ENCODE measurements at places on chromosomes 6 and 20.

GRCh38 chr6:92150553-92150952 is 1268.8 kb downstream of the EPHA7 start:
- DNase-seq, result no peak

GRCh38 chr6:137080711-137081110 is 35.9 kb upstream of the IL20RA start:
- no peak for DNase-seq

GRCh38 chr20:34546751-34547181 is 11.8 kb upstream of the MAP1LC3A start:
- DNase-seq, result no peak

GRCh38 chr6:24396824-24397223 is 5.9 kb upstream of the MRS2 start:
- no peak for DNase-seq

DNA sequence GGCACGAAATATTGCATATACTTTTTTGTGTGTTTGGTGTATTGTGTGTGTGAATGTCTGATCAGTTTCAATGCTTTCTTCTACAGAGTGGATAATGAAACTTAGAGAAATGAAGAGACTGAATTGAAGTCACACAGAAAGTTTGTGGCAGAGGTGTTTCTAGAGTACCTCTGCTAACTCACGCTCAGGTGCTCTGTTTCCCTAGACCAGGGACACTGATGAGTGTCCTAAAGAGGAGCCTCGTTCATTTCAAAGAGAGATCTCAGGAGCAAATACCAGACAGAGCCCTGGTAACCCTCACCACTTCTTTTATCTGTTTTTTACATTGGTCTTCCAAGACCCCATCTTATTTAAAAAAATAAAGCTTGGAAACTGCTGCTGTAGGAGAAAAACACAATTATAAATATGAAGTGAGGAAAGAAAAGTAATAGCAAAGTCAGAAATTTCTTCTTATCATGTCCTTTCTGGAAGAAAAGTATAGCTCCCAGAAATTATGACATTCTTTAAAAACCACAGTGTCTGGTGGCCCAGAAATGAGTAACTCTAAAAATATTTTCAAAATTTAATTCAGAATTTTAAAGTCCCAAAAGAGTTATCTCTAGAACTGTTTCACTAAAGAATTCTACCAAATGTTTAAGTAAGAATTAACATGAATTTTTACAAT is 720.6 kb downstream of the RFPL4B start:
- no peak for DNase-seq

- DNase-seq, result no peak
Measured at GRCh38 chr6:56550301-56550700, 92.4 kb downstream of the DST start.

DNA sequence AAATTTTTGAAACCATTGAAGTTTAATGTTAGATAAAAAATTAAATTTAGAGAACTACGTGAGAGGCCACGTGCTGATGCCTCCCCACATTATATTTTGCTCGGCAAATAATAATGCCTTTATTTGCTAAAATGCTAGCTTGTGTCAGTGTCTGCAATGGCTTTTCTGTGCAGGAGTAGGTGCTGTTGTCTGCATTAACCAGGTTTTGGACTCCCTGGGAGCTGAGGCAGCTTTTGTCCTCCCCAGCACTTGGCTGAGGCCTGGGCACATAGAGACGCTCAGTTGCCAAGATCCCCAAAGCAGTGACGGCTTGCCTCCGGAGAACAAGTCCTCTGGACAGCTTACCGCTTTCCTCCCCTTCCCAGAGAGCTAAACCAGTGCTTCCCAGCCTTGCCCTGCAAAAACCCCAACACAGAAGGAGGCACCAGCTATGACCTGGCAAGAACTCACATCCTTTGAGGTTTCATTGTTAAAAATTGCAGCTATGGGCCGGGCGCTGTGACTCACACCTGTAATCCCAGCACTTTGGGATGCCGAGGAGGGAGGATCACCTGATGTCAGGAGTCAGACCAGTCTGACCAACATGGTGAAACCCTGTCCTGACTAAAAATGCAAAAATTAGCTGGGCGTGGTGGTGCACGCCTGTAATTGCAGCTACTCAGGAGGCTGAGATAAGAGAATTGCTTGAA is 59.9 kb downstream of the KAT14 start:
- DNase-seq, result no peak

- no peak for DNase-seq
Measured at GRCh38 chr20:20872428-20872827, 160.0 kb upstream of the RALGAPA2 start.

GRCh38 chr6:155014670-155015300 is 19.7 kb downstream of the TIAM2 start:
- DNase-seq, result no peak

GRCh38 chr6:149342525-149342924 is 25.0 kb downstream of the TAB2 start:
- DNase-seq, result no peak

DNA sequence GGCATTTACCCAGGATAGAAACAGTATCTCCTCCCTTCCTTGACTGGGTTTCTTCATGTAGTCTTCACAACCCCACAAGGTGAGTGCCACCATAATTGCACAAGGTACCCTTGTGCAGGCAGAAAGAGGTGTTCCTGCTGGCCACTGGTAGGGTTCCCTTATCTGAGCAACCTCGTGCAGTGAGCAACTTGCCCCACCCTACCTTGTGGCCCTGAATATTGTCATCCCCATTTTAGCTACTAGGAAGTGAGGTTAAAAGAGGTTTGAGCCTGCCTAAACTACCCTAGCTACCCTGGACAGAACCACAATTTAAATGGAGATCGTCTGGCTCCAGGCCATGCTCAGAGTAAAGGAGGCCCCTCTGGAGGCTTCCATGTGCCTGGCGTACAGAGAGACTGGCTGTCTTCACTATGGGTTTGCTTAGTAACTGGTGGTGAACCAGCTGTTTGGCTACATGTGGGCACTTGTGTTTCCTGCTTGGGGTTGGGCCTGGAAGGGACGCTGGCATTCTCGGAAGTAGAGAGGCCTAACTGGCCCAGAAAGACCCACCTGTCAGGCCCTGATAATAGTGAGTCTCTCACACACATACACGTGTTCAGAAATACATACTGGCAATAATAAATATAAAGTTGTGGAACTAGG is 148.8 kb downstream of the LRFN2 start:
- no peak for DNase-seq

GRCh38 chr6:118709859-118710350 is 58.5 kb upstream of the CEP85L start:
- no peak for DNase-seq

DNA sequence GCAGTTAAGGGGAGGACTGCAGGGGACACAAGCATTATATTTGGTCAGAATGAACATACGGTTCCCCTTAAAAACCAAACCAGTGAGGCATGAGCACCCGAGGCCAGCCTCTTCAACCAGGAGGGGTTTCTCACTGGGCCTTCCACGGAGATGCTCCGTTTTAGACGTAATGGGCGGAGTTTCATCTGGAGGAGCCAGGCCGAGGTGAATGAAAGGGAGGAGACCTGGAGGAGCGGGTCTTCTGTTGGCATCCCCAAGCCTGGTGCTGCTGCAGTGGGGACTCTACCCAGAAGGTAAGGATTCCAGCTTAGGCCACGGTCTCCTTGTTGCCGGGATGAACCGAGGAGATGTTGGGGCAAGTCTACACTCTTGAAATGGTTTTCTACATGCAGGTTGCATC is 47.4 kb downstream of the ADNP start:
- no peak for DNase-seq

DNA sequence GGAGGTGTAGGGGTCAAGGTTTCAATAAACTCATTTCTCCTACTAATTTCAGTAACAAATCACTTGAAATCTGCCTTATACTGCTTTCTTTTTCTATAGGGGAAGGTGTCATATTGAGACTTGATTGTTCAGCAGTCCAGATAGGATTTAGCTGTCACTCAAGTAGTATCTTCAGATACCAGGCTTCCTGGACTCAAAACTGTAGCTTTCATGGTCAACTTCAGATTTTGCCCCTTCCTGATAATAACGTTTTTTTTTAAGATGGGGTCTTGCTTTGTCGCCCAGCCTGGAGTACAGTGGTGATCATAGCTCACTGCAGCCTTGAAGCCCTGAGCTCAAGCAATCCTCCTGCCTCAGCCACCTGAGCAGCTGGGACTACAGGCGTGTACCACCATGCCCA is 77.8 kb downstream of the JAG1 start:
- DNase-seq, result no peak

DNA sequence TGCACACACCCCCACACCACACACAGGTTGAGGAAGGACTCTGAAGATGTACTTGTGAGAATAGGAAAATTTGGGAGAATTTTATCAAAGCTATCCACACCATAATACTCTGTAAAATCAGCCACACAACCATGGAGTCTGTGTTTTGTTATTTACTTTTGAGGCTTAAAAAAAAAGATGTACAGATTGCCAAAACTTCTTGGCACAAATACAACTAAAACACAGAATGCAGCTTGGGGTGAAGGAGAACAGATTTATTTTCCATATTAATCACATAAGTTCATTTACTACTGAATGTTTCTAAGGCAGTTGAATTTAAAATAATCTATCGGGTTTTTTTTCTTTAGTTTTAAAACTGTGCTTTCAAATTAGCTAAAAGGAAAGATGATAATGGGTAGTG is 32.8 kb upstream of the KCNQ5 start:
- no peak for DNase-seq

DNA sequence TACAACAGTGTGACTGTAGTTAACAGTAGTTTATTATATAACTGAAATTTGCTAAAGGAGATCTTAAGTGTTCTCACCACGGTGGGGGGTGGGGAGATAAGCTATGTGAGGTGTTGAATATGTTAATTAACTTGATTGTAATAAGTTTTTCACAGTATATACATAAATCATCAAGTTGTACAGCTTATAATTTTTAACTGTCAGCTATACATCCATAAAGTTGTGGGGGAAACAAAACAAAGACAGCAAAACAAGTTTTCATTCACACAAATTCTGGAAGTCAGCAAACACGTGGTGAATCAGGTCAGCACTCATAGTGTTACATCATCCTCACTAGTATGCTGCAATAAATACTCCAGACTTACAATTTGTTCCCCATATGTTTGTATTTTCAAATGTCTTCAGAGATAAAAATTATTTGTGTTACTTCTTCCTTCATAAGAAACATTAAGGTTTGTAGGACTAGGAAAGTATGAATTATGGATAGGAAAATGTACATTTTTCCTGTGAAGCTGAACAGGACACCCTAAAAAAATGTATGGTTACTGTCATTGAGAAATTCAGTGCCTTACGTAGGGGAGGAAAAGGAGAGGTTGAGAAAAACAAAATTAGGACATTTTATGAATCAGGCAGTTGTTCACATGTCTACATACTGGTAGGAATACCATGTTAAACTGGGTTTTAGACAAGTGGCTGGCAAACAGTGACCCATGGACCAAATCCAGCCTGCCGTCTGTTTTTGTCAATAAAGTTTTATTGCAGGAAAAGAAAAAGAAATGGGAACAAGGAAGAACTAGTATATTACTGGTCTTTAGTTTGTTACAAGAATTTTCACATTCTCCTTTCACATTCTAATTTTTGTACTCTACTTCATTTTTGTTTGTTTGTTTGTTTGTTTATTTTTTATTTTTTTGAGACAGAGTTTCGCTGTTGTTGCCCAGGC is 6.0 kb downstream of the SUMO4 start:
- no peak for DNase-seq

- DNase-seq, result no peak
Measured at GRCh38 chr20:50406610-50407136, 103.5 kb upstream of the PTPN1 start.

DNA sequence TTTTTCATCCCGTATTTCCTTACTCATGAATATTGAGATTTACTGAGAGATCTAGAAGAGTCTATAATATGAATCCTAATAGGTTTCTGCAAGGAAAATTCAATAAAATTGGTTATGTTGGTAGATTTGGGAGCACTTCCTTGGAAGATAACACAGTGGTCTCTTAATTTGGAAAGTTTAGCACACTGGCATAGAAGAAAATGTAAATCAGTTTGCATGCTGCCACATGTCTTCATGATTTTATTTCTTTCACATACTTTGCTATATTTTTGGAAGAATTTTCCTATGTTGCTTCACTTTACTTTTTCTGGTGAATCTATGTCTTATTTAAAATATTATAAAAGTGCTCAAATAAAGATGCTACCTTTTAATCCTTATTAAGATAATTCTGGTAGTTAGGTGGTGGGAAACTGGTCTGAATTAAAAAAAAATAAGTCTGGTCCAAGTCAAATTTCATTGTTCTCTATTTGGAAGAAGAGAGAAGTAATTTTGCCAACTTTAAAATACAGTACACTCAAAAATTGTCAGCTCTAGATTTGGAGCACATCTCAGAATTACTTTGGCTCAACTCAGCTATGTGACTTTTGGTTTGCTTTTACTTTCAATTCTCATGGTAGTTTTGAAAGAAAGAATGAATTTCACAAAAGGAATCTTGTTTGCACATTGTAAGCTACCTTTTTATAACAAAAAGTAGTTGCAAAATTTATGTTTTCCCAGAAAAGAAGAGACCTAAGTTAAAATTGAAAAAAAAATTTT is 197.3 kb downstream of the CENPW start:
- DNase-seq, result no peak

DNA sequence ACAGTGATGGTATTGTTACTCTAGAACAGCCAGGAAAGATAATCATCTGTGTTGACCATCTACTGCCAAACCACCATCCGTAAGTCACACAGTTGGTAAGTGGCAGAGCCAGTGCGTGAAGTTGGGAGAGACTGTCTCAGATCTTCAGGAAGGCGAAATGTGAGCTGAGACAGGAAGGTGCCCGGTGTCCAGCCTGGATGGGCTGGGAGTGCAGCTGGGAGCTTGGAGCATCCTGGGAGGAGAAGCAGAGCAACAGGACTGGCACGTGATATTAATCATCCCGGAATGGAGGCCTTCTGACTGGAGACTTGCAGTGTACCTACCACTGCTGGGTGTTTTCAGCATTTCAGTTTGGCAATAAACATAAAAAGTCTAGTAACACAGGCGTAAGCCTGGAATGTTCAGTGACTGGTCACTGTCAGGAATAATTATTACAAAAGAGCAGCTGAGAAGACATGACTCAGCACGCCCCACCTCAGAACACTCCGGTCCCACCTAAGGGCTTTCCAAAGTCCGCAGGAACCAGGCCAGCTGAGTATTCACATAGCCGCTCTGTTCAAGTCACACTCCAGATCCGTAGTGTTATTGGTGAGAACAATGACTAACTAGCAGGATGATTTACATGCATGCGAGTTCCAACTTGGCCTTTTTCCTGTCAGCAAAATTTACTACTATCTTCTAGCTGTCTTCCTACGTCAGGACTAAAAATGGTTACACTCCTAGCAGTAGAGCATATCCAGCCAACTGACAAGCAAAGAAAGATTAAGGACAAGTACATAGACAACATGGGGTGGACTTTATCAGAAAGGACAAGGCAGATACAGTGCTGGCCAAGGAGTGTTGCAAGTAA is 45.1 kb upstream of the PNRC1 start:
- DNase-seq, result no peak

DNA sequence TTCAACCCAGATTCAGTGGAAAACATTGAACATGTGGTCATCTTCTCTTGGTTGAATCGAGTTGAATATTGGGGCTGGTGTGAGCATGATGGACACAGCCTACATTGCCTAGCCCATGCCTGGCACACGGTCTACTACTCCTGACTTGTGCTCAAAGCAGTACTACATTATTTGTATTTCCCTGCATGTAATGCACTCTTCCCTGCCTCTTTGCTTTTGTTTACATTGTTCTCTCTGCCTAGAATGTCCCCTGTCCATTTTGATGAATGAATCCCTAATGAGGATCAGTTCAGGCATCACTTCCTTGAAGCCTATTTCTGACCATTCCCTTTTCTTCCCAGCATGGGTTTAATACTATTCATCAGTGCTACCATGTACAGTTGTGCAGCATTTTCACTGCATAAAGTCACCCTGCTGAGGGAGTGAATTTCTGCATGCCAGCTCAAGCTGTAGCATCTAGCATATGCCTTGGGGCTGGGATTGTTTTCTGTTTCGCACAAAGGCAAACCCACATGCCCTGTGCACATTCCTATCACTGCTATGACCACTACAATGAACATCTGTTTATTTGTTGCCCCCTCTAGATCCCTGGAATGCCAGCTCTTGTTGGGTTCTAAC is 75.3 kb upstream of the CCN6 start:
- no peak for DNase-seq

Data from posterior cingulate gyrus (tissue), 11 donors.